ENCODE measurements at places on chromosomes 7 and 10.

DNA sequence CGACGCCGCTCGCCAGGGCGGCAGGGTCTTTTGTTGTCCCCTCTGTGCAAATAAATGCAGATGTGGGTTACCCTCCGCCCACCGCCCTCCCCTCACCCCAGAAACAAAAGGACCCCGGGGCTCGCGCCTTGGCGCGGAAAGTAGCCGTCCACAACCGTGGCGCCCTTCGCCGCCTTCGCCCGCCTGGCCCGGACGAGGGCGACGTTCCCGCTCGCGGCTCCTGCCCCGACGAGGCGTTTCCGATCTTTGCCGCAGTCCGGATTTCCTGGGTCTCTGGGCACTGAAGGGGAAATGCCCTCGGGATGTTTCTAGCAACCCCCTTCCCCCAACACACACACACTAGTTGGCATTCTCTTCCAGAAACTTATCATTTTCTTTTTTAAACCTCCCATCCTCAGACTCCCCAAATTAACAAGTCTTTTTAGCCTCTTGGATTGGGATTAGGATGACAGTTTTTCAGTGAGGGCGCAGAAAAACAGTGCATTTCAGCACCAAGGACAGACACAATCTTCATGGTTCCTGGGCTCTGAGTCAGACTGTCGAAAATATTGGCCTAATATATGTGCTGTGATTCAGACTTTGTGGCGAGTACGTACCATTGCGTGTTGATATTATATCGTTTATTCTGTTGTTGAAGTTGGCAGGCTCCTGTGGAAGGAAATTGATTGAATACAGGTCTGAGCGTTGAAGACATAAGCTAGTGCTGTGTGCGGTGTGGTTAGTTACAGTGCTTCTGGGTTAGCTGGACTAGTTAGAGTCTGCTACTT is 771 bp downstream of the PHYHIPL start:
- no peak for DNase-seq

DNA sequence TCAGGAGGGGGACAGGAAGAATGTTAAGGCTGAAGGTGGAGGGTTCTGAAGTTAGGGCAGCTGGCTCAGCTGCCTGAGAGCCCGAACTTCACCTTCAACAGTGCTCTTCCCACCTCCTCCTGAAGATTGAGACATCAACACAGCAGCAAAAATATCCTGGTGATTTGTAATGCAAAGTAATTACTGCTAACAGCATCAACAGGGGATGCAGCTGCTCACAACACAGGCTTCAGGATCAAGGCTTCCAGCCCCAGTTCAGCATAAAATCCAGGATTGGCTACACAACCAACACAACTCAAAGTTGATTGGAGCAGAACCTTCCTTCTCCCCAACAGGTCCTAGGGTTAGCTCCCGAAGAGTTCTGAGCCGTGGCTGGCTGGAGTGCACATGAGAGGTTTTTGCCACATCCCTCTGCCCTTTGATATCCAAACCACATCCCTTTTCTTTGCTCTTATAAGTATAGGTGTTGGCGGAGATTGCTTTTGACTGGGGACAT is 242.4 kb downstream of the KIAA1217 start:
- no peak for DNase-seq

DNA sequence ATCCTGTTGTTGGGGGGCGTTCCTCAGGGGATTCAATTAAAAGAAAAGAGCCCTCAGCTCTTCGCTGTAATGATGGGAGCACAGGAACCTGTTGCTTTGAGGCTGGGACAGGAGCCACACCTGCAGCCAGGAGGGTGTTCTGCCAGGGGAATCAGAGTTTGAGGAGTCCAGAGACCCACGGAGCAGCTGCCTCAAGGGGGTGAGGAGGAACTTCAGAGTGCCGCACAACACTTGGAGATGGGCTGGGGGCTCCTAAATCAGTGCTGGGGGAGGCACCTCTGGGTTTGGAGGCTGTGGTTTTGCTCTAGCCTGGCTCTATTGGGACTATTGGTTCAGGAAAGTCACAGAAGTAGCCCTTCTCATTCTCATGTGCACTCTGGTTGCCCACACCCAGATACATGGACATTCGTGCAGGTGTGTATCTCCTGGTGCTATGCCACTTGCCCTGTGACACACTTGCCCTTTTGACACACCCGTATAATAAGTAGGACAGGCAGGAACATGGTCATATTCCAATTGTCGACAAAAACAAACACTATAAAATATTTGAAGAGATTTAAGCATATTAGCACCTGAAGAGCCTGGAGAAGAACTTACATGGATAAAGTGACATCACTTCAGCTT is 98.1 kb downstream of the PTPN20 start:
- no peak for DNase-seq

- no peak for DNase-seq
Measured at GRCh38 chr7:153675131-153675530, 377.1 kb upstream of the DPP6 start.

- DNase-seq: no peak
Measured at GRCh38 chr10:63825111-63825510, 303.9 kb downstream of the REEP3 start.

DNA sequence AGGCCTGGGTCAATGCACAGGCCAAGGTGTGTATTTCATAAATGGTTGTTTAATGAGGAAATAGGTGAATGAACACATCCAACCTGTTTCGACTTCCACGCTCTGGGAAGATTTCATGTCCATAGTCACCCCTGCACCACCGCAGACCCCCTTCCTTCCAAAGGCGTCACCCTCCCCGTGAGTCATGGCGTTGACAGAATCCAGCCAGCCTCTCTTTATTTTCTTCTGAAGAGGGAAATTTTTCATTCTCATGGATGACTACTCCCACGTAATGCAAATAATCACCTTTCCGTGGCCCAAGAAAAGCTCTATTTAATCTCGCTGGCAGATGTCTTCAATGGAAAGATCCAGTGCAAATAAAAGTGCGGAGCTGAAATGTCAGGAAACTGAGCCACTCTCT is 75.3 kb upstream of the FOXK1 start:
- DNase-seq: no peak

GRCh38 chr7:35355911-35356310 is 102.0 kb upstream of the TBX20 start:
- no peak for DNase-seq

- DNase-seq: no peak
Measured at GRCh38 chr10:118952493-118953295, 76.8 kb upstream of the NANOS1 start.

GRCh38 chr10:46062723-46063428 is 16.8 kb upstream of the MSMB start:
- no peak for DNase-seq

GRCh38 chr10:3904419-3904960 is 119.5 kb upstream of the KLF6 start:
- DNase-seq: no peak

- no peak for DNase-seq
Measured at GRCh38 chr10:121754666-121755065, 156.4 kb upstream of the FGFR2 start.

DNA sequence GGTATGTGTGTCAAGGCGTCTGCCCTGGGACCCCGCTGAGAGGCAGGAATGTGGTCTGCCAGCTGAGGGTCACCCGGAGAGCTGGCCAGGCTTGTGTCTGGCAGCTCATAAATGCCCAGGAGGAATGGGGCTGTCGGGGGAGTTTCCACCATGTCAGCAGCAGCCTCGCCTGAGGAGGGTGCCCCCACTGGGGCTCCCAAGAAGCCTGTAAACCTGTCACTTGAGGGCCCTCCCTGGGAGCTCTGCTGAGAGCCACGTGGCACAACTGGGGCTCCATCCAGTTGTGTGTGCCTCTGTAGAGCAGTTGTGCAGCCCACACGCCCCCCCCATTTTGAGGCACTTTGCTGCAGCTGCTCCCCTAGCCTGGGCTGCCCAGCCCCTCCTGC is 70.6 kb downstream of the NEURL1 start:
- no peak for DNase-seq

DNA sequence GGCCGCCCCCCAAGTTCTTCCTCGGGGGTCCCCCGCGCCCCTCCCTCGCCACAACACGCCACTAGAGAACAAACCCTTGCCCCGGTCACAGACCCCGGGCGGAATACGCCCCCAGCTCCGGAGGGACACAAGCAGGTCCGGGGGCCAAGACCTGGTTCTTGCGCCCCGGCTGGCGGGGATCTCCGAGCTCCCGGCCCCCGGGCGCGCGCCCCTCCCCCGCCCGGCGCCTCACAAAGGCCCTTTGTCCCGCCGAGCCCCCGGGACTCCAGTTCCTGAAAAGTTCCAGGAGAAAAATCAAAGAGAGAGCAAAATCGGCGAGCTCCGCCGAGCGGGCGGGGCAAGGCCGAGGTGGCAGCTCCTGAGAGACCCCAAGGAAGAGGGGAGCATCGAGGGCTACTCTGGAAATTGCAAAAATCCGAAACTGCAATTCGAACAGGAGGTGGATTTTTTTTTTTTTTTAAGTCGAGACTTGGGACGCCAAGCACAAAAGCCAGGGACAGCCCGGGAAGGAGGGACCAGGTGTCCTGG is 4.0 kb downstream of the TNRC18 start:
- no peak for DNase-seq

GRCh38 chr7:47529405-47529804 is 52.5 kb downstream of the TNS3 start:
- DNase-seq: no peak

- no peak for DNase-seq
Measured at GRCh38 chr7:26381476-26382353, 90.1 kb downstream of the SNX10 start.

DNA sequence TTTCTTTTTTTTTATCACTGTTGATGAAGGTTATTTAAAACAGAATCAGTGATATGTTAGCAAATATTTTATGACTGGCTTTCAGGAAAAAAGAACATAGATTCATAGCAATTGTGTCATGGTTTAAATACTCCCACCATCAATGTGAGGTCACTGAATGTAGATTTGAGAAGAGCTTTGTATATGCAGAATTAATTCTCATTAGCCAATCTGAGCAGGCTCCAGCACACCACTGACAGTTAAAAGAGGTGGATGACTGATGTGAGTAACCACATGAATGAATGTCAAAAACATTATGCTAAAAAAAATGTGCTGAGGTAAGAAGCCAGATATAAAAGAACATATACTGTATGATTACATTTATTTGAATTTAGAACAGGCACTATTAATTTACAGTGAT is 174.8 kb upstream of the KAT6B start:
- DNase-seq: no peak

GRCh38 chr7:105131033-105131656 is 117.1 kb downstream of the KMT2E start:
- DNase-seq: no peak

DNA sequence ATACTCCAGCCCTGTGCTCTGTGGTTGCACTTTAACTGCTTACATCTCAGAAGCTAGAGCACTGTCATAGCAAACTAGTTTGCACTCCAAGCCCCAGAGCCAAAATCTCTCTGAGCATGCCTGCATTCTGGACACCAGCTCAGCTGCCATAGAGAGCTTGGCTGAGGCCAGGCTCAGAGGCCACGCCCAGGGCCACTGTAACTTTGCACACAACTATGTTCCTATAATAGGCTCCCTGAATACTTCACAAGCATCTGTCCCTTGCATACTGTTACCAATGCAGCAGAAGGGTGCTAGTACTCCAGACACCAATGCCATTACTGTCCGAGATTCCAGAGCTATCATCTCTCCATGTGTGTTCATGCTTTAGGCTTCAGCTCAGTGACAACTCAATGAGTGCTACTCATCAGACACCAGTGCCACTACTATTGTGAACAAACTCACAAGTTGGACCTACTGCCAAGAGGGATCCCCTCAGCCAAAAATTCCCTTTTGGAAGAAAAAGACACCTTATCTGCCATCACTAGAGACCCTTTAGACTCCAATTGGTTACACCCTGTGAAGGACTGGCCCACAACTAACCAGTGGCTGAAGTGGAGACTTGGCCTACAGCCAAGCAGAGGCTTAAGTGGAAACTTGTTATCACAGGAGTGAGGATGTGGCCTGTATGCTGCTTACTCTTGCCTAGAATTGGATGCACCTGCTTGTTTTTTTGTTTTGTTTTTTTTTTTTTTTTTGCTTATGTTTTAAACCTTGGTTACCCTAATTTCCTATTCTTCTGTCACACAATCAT is 211.6 kb upstream of the MAGI2 start:
- no peak for DNase-seq

- no peak for DNase-seq
Measured at GRCh38 chr10:79468841-79469585, 23.6 kb upstream of the ZCCHC24 start.

GRCh38 chr10:22690158-22690557 is 24.2 kb downstream of the PIP4K2A start:
- no peak for DNase-seq

DNA sequence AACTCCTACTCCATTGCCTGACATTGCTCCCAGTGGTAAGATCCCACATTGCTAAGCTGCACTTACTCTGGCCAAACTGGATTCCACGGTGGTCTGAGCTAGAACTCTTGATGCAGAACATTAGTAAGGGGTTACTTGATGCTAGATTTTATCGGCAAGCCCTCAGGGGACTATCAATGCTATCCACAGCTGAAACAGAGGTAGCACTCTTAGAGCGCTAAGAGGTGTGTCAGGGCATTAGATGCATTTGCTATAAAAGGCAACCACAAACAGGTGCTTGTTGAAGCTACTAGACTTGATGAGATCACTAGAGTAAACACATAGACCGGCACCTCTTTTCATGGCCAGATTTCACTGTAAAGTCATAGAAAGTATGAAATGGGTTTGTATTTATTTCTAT is 116.3 kb downstream of the MDFIC start:
- no peak for DNase-seq

GRCh38 chr7:106420736-106421135 is 136.0 kb upstream of the NAMPT start:
- DNase-seq: no peak

DNA sequence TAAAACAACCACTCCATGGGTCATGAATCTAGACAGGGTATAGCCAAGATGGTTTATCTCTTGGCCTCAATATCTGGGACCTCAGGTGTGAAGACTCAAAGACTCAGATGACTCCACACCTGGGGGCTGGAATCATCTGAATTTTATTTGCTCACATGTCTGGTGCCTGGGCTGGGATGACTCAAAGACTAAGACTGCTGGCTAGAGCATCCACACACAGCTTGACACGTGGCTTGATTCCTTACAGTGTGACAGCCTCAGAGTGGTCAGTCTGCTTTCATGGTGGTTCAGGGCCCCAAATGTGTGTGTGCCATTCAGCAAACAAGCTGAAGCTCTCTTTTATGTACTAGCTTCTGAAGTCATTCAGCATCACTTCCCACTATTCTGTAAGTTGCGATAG is 333.7 kb downstream of the RNLS start:
- no peak for DNase-seq

GRCh38 chr7:121891731-121892130 is 18.8 kb downstream of the PTPRZ1 start:
- DNase-seq: no peak

- no peak for DNase-seq
Measured at GRCh38 chr10:30433306-30433729, 666 bp upstream of the MAP3K8 start.

GRCh38 chr10:62980687-62981086 is 152.4 kb upstream of the NRBF2 start:
- DNase-seq: no peak

GRCh38 chr10:111856631-111857030 is 326.9 kb downstream of the GPAM start:
- no peak for DNase-seq

GRCh38 chr10:3261921-3262320 is 89.3 kb upstream of the PITRM1 start:
- no peak for DNase-seq

- no peak for DNase-seq
Measured at GRCh38 chr10:84539216-84539615, 210.8 kb downstream of the CCSER2 start.

GRCh38 chr10:45514291-45515270 is 140.6 kb downstream of the ALOX5 start:
- no peak for DNase-seq

- no peak for DNase-seq
Measured at GRCh38 chr7:135151533-135151932, 3.7 kb downstream of the TMEM140 start.

Measured in GM19239 (cell line).